GOT3 (cell line): ENCODE measurements at places on chromosomes 2 and 18.

DNA sequence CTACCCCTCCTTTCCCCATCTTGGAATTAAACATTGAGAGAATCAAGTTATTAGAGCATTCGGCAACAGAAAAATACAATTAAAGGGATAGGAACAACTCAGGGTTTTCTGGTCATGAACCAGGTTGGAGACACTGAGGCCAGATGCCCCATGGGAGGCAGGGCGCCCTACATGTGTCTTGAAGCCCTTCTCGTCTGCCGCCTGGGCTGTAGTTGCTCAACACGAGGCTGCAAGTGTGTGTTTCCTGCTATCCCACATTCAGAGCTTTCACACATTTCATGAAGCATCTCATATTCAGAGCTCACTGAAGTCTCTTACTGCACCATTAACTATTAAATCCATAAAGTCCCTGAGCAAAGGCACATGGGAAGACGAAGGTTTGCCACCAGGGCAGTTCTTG, 28.8 kb downstream of the TTC39C start:
- no peak for DNase-seq

DNA sequence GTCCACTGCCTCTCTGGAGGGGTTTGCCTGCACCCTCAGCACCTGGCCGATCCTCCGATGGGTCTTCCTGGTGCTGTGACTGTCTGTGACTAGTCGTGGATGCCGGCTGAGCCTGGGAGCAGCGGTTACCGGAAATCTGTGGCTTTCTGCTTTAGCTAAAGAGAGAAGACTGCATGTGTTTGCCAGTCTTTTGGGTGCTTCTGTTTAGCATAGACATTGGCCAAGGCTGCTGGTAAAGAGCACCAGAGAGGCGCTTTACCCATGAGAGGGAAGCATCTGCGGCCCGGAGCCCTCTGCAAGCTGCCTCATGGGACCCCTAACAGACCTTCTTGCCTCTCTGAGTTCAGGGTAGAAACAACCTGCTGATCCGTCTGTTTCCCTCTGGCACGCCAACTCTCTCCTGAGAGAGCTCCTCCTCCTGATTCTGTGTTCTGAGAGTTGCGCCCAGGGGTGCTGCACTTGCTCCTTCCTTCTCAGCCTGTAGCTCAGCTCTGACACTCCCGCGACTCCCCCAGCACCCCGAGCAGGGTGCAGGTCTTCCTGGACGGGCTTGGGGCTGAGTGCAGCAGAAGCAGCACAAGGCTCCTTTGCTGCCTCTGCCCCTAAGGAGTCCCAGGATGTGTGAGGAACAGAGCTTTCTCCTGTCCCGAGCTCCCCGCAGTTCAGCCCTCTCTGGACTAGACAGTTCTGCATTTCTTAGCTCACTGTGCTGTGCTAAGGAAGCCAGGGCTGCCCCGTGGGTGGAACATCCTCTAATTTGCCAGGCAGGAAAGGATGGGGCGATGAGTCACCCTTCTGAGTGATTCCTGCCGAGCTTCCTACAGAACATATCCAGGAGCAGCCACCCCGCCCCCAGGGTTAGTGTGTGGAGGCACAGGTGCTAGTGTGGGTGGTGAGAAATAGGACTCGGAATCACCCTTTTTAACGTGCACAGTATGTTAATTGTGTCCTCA, 203.2 kb downstream of the SH3RF3 start:
- DNase-seq, result peak; percentile 32

DNA sequence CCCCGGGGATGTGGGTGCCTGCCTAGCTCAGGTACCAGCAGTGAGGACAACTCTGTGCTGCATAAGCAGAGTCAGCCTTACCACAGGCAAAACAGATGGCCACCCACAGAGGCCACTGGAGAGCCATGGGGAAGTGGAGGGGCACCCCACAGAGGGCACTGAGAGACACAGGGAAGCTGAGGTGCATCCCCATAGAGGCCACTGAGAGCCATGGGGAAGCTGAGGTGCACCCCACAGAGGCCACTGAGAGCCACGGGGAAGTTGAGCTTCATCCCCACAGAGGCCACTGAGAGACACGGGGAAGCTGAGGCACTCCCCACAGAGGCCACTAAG, 134.1 kb upstream of the EPAS1 start:
- no peak for DNase-seq

GRCh38 chr2:24330161-24330560, 30.2 kb downstream of the ITSN2 start:
- no peak for DNase-seq

DNA sequence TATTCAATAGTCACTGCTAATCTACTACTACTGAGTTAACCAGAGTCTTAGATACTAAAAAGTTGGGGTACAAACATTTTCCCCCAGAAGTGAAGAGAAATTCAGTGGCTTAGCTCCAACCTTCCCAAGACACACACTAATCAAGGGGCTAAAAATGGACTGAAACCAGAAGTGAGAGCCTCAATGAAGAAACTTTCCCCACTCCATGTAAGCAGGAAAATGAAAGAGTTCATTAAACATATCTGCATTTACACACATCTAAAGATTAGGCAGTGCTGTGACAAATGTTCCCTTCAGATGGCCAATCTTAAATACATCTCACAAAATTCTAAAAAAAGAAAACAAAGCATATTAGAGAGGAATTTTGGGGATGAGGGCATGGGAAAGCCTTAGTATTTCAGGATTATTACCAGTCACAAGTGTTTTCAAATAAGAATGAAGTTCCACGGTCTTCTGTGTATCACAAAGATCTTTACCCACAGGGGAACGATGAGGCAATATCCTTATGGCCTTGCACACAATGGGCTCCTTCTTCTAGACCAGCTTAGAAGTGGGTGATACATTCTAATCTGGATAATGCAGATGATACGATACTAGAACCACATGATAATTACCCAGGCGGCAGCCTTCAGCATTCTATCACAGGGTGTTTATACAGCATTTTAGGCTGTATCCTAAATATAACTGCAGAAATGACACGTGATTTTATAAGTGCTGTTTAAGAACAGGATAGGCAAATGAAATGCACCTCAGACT, 17.1 kb downstream of the ANKRD44 start:
- DNase-seq, result no peak

- DNase-seq, result no peak
These were observed 25.9 kb downstream of the DYSF start for GRCh38 chr2:71479261-71479660.

GRCh38 chr18:33330711-33331110, 109.8 kb downstream of the CCDC178 start:
- DNase-seq, result no peak

GRCh38 chr2:53994818-53995808, 24.3 kb upstream of the PSME4 start:
- no peak for DNase-seq

DNA sequence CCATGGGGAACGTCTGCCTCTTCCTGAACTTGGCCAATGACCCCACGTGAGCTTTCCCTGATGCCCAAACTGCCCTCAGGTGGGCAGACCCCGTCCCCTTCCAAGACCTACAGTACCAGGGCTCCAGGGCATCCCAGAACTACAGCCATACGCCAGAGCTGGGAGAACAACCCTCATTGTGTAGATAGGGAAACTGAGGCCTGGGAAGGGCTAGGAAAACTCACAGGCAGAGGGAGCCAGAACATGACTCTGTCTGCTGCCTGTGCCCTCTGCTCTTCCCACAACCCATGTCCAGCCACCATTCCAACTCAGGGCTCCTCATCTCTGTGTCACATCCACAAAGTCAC, 16.8 kb upstream of the ANKRD53 start:
- DNase-seq, result no peak
